Activated CD8-positive, alpha-beta memory T cell treated with anti-CD3 and anti-CD28 coated beads for 4 hours (primary cell): ENCODE measurements at places on chromosomes 5 and 9.

DNA sequence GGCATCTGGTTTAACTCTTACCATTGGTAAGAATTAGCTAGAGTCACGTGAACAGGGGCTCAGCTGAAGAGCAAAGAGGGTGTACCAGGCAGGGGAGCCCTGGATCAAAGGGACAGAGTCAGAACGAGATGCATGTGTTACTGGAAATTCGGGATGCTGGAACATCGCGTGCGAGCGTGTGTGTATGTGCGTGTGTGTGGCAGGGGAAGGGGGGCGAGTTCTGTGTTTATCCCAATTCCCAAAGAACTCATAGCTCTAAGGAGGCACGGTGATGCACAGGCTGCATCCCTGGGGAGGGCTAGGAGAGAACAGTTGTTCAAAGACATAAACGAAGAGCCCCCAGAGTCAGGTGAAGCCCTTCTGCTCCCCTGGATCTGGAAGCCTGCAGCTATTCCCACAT, 353.3 kb downstream of the GADD45G start:
- DNase-seq: no peak

DNA sequence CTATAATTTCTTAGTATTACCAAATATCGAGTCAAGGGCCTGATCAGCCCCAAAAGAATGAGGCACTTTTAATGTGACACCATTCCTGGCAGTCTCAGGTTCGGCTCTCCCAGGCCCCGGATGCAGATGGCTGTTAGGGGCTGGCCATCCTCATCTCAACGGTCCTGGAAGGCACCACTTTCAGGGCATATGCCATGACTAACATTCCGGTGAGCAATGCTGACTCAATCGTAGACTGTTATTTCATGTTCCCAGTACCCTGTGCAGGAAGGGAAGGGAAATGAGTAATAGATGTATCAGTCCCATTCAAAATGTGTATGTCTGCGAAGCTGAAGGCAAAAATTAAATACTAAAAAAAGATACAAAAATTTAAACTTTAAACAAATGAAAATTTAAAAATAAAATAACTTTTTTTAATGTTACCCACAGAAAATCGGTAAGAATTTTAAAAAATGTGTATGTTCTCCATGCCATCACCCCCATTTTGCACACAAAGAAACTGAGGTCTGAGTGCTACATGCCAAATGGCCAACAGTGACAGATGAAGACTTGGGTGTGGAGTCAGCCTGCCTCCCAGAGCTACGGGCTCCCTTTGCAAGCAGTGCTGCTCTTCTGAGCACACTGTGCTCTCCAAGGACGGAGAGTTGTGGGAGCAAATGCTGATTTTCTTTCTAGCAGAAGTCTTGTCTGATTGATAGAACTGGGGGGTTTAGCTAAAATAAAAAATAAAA, 79.0 kb downstream of the GLDC start:
- no peak for DNase-seq

DNA sequence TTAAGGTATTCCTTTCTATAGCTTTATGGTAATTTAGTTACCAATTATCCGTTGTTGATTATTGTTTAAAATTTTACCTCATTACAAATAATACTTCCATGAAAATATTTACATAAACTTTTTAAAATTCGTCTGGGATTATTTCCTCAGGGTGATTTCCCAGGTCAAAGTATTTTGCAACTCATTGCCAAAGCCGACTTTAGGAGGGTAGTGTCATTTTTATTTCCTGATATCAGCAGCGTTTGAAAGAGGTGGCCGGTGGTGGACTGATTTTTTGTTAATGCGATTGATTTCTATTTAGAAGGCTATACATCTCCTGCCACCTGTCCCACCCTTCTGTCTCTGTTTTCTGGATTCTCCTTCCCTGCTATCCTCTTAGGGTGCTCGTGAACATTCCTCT, 4.3 kb downstream of the ADAMTS16 start:
- no peak for DNase-seq

DNA sequence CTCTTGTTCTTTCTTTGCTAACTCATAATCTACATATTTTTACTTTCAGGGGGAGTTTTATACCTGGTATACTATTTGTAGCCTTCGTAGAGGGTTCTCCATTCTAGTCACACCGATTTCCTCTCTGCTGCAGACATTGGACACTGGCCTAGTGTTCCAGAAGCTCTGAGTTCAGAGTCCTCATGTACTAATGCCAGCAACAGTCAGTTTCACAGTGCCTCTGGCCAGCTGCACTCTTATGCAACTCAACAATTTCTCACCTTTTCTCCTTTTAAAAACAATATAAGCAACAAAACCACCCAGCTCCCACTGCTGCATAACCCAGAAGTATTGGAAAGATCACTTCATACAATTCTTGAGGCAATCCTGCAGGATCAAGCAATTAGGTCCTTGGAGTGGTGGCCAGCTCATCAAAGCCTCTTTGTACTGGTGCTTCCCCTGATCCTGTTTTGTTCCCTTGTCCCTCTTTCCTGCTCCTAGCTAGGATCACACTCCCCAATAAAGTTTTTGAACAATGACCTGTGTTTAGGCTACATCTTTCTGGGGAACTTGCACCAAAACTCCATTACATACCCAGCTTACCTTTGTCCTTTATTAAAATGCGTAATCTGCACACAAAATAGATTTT, 98.1 kb upstream of the TUT7 start:
- DNase-seq: no peak

DNA sequence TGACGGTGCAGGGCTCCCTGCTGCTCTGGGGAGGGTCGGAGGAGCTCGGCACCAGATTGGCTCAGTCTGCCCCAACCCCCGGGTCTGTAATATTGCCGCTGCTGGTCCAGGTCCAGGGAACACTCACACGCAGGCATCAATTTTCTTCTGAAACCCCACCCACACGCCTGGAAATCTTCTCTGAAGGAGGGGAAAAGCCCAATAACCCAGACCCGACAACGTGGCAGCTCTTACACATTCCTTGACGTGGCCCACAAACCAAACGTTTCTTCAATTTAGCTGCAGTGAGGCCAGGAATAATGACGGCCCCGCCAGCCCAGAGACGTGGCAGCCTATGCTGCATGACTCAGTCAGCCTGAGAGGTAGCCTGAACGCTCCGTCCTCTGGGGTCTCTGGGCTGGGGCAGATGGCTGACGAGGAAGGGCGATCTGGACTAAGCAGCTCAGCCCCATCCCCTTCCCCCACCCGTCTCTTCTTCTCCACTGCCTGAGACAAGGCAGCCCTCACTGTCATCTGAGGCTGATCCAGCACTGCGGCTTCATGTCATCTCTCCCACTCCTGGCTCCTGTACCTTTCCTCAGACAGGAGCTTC, 9.9 kb upstream of the SPARC start:
- no peak for DNase-seq

DNA sequence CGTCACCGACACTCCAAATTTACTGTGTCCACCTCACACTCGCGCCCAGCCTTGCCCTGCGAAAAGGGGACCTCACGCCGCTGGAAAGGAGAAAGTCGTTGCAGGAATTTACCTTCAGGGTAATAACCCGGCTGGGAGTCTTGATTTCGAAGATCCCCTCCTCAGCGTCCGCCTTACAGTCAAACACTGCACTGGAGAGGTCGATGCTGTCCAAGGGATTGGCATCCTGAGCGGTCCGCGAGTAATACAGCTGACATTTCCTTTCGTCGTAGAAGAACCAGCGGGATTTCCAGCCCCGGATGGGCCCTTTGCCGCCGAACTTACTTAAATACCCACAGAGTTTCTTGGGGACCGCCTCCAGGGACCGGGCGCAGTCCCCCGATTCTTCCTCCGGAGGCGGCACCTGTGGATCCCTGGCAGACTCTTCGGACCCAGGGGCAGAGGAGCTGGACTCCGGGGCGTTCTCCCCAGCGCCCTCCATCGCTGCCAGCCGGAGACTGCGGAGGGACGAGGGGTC, 330 bp downstream of the TBC1D2 start:
- no peak for DNase-seq

DNA sequence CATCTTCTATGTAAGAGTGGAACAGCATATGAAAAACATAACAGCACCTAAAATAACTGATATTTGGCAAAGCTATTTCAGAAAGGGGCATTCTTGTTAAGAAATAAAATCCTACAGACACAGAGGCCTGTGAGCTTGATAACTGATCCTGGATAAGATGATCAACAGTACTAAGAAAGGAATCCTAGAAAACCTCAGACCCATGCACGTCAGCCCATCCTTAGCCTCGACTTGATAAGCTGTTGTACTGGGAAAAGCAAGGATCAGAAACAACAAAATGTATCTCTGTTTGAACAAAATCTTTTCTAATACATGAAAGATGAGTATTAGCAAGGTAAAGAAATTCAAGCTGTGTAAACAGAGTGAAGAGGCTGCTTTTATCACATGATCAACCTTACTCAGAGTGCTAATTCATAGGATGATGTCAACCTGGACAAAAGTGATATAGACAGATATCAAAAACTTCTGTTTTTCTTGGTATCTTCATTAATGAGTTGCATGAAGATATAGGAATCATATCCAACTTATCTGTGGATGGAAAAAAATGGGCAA, 15.2 kb downstream of the LIFR start:
- DNase-seq: no peak

DNA sequence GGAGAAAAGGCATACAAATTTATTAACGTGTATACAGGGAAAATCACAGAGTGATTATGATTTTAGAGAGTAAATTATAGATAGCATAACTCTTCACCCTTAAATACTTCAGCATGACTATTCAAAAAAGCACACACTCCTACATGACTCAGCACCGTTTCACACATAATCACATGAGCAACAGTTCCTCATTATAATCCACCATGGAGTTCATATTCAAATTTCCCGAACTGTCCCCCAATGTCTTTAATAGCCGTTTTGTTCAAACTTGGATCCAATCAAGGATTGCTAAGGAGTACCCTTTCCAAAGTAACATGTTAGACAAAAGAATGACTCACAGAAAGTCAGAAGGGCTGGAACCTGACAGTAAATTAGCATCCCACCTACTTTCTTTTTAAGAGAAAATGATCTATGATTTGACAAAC, 32.1 kb downstream of the RAPGEF1 start:
- DNase-seq: no peak

GRCh38 chr5:26482810-26483375, 555.5 kb downstream of the CDH9 start:
- no peak for DNase-seq

GRCh38 chr5:35852084-35852734, 4.5 kb upstream of the IL7R start:
- no peak for DNase-seq

GRCh38 chr9:135478829-135479468, 633 bp upstream of the PPP1R26 start:
- no peak for DNase-seq

GRCh38 chr5:1312206-1312605, 17.3 kb upstream of the TERT start:
- DNase-seq: peak; percentile 13

DNA sequence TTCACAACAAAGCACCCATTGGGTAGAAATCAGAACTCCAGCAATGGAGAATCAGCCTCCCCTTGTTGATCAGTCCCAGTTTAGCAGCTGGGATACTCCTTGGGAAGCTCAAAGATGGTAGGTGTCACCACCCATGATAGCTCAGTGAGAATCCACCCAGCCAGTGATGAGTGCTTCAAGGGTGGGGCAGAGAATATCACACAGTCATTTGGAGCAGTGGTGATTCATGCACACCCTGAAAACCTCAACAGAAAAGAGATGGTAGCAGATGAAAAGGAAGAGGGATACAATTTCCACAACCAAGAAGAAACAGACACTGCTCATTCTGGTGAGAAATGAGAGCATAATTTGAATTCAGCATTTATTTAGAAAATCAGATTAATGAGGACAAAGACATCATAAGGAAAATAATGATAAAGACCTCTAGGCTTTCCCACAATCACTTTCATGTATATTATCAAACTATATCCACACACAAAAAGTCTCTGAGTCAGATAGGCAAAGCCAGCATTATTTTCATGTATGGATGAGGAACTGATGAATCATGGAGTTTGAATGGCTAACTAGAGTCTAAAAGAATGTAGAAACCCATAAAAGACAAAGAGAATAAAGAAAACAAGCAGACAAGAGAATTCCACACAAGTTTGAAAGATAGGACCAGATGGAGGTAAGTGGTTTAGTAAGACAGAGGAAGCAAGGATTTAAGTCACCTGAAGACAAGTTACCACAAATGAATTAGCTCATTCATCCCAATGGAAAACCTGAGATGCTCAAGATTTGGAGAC, 82.9 kb downstream of the FEM1C start:
- no peak for DNase-seq

GRCh38 chr5:24742334-24742733, 97.6 kb upstream of the CDH10 start:
- DNase-seq: no peak

- no peak for DNase-seq
Measured at GRCh38 chr5:154205441-154206117, 15.0 kb downstream of the GALNT10 start.

GRCh38 chr5:144227363-144227999, 56.8 kb downstream of the KCTD16 start:
- no peak for DNase-seq

DNA sequence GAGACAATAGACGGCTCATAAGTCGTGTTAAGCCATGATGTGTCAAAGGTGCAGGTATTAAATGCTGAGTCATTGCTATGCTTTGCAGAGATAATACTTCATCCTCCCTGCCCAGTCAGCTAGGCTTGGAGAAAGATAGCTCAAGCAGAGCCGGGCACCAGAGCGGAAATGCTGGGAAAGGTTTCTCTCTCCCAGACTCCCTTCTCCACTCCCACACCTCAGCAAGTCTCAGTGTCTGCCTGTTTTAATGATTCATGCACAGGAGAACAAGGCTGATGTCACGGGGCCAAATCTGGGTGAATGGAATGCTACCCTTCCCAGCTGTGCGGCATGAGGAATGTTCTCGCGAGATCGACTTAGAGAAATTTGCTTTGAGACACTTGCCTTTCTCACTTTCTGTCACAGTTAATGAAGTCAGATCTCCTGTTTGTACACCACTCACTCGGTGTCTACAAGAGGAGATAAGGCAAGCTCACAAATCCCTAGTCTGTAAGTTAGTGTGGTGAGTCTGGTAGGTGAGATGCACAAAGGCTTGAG, 204.4 kb downstream of the EFNA5 start:
- no peak for DNase-seq

DNA sequence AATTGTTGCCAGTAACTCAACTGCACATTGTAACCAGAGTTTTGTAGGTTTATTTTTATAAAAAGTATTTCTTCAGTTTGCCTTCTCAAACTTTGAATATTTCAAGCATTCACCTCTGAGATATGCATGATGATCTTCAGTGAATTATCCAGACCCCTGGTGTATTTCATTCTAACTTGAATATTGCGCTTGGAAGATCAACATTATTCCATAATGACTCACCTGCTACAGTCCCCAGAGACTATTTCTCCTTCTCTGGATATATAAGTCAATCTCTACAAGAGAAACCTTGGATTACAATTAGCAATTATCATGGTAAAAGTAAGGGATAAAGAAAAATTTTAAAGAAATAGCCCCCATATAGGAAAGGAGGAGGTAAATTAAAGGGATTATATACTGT, 1041.0 kb downstream of the TLE1 start:
- DNase-seq: no peak

GRCh38 chr5:111582993-111583601, 70.8 kb upstream of the STARD4 start:
- no peak for DNase-seq

GRCh38 chr5:149788964-149789363, 58.9 kb downstream of the PPARGC1B start:
- no peak for DNase-seq

GRCh38 chr9:91486699-91487497, 63.3 kb upstream of the NFIL3 start:
- no peak for DNase-seq
